Naive B cell (primary cell): ENCODE measurements at places on chromosomes 3 and 15. TPM values are rescaled to one million over a fixed set of nuclear protein-coding genes. Genes with fewer than 3 reads are reported as not detected.

GRCh38 chr3:122004991-122005565, 17.0 kb downstream of the ILDR1 start:
- H3K36me3 ChIP-seq = no peaks in the 10 kb centered on the region
- DNase-seq = no peak

DNA sequence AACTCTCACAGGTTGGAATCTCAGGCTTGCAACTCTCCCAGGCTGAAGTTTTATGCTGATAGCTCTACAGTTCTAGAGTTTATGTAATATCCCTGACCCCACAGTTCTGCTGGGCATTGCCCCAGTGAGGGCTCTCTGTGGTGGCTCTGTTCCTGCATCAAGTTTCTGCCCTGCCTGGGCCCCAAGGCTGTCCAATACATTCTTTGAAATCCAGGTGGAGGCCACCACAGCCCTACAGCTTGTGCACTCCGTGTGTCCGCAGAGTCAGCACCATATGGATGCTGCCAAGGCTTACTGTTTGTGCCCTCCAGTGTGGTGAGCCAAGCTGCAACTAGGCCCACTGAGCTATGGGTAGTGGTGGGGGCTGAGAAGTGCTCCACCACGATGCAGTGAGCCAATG, 1141.2 kb upstream of the EPHA6 start:
- H3K27ac ChIP-seq = no peak overlapping the region
- DNase-seq = no peak
- no peaks in the 10 kb centered on the region for H3K4me1 ChIP-seq
- no peaks in the 10 kb centered on the region for H3K27me3 ChIP-seq

DNA sequence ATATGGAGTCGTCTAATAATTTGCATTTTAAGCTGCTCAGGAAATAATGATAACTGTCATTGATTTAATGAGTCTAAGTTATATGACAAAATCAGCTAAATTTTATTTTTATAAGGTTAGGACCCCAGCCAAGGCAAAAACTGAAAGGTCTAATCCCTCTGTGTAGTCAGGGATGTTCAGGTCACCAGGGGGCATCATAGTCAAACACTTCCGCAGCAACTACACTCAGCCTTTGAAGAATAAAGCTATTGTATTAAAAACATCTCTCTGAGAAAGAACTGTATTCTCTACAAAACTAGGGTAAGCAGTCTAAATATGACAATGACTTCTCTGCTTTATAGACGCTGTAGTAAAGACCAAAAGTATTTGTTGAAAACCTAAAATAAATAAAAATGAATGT, 15.0 kb downstream of the INTS14 start:
- no peaks in the 10 kb centered on the region for H3K4me1 ChIP-seq
- H3K36me3 ChIP-seq = peaks cover 20% of the 10 kb centered on the region
- no peak overlapping the region for H3K27ac ChIP-seq
- no peak overlapping the region for H3K4me3 ChIP-seq
- H3K27me3 ChIP-seq = no peaks in the 10 kb centered on the region

DNA sequence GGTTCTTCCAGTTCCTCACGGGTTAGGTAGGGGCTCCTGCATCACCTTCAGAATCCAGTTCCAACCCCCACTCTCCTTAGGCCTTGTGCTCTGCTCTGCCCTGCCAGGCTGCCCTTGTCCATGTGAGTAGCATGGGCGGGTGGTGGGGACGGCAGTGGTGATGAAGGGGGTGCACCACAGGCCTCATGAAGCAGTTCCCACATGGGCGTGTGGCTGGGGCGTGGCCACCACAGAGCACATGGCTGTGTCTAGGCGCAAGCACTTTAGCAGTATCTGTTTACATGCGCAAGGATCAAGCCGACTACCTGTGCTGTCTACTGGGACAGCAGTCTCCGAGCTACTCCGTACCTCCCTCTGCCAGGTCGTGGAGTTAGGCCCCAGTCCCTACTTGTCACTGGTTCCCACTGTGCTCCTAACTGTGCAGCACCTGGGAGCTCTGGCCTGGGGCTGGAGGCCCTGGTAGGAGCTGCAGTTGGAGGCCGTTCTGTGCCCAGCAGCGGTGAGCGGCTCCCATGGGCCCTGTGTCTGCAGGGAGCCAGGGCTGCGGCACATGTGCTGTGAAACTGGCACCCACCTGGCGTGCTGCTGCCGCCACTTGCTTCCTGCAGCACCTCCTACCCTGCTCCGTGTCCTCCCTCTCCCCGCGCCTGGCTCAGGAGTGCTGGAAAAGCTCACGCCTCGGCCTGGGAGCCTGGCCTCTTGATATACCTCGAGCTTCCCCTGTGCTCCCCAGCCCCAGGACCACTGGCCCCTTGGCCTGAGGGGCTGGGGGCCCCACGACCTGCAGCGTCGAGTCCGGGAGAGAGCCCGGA, 53.5 kb downstream of the PLXNA1 start:
- no peak for DNase-seq
- H3K36me3 ChIP-seq = no peaks in the 10 kb centered on the region
- H3K4me1 ChIP-seq = no peaks in the 10 kb centered on the region
- H3K27ac ChIP-seq = peak overlapping the region; percentile 70
- H3K4me3 ChIP-seq = no peak overlapping the region

GRCh38 chr15:84391191-84391590, 155.6 kb downstream of the GOLGA6L4 start:
- H3K27me3 ChIP-seq = peaks cover 27% of the 10 kb centered on the region
- H3K36me3 ChIP-seq = peaks cover 9% of the 10 kb centered on the region
- H3K4me1 ChIP-seq = peaks cover 5% of the 10 kb centered on the region
- no peak for DNase-seq
- H3K27ac ChIP-seq = no peak overlapping the region
- H3K4me3 ChIP-seq = no peak overlapping the region

The SLC28A2 gene
- not detected for polyA plus RNA-seq

The CD86 gene
- 38.9 TPM for polyA plus RNA-seq

The FGF12 gene
- polyA plus RNA-seq = not detected

The CHRD gene
- not detected for polyA plus RNA-seq

The PROS1 gene
- polyA plus RNA-seq = not detected

The KCNAB1 gene
- 0.18 TPM for polyA plus RNA-seq

The C3orf80 gene
- polyA plus RNA-seq = not detected

The QARS1 gene
- 107 TPM for polyA plus RNA-seq
